ENCODE measurements at places on chromosomes 3 and 15.

DNA sequence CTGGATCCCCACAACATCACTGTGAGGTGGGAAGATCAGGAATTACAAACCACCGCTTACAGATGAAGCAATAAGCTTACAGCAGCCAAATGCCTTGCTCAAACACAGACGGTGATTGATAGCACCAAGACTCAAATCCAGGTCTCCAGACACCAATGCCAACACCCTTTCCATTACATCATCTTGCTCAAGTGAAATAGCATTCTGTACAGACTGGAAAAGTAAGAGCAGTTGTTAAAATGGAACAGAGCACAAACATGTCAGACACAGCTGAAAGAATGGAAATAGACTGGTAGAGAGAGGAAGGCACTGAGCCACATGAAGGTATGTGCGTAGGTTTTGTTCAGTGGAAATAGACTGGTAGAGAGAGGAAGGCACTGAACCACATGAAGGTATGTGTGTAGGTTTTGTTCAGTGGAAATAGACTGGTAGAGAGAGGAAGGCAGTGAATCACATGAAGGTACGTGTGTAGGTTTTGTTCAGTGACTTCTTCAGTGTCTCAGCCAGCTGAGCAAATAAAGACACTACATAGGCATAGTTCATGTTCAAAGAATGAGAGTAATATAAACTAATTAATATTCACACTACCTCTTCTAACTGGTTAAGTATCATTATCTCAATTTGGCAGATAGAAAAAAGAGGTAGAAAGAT is 15.6 kb downstream of the CLDN1 start:
- no peak for DNase-seq

GRCh38 chr15:29470794-29471193 is 201.2 kb upstream of the NSMCE3 start:
- no peak for DNase-seq

DNA sequence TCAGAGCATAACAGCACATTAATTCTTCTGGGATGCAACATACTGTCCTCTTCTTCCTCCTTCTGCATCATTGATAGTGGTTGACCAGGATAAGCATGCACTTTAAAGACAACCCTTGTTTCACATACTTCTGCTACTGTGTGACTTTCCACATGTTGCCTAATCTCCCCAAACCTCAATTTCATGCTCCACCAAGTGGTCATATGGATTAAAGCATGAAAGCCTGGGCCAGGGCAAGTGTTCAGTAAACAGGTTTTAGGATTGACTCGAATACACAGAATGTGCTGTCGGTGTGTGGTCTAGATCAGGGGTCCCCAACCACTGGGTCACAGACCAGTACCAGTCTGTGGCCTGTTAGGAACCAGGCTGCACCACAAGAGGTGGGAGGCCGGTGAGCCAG is 22.5 kb upstream of the BFSP2 start:
- no peak for DNase-seq

DNA sequence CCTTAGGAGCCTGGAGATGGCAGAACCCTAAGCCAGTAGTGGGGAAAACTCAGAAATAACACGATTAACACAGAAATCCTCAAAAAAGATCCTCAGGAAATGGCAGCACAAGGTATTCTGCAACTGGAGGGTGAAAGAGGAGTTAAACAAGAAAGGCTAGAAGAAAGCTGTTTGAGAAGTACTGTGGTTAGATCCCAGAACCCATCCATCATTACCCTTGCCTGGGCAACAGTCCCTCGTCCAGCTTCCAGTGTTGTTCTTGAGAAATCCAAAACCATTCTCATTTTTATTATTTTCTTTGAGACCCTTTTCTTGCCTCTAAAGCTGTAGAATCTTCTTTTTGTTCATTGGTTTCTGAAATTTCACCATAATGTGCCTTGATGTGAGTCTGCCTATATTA is 2.7 kb upstream of the CDCP1 start:
- no peak for DNase-seq

DNA sequence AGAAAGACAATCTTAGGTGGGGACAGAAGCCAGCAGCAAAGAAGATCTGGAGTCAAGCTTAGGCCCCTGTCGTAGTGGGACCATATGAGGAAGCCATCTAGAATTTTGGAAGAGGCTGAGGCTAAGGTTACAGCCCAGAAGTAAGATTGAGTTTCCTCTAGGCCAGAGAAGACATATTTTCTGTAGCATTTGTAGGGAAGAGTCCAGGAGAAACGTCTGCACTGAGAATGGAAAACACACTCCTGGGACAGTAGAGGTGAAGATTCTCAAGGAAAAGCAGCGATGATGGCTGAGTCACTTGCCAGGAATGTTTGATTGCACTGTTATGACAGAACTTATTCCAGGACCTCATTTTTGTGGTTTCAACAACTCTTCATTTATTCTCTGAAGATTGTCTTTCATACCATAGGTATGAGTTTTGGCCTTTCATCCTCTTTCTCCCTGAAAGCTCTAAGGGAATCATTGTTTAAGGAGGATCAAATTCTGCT is 107.2 kb downstream of the GTPBP8 start:
- no peak for DNase-seq

Measured in GM13977 (cell line).